ENCODE measurements at places on chromosomes 7 and 10.

DNA sequence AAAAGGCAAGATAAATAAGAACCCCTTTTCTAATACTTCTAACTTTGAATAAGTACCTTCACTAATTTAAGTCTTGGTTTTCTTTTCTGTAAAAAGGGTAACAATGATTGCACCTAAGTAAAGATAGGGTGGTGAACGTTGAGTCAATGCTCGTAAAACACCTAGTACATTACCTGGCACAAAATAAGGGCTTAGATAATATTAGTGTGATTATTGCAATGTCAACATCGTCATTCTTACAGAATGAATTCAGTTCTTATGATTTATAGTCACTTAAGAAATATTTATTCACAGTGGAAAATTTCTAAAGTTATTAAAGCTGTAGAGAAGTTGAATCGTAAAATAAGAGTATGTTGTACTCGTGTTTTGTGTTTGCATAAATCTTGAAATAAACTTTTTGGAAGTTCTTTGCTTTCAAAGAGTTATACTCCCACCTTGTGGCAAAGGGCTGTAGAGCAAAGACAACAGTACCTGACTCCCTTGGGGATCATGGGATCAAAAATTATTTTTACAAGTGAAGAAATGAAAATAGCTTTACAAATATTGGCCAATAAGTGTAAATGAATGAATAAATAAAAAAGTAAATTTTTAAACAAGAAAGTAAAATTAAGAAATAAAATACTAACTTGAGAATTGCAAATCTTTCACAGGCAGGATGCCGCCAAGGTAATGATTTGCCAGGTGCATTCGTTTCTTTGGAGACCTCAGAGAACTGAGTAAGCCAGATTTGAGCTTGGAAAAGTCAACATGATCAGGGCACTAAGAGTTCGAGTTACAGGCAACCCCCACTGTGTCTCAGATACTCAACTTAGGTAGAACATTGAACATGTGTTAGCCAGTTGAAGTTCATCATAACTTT lies 285.8 kb upstream of the CACNA2D1 start:
- peak; percentile 56 for DNase-seq

- DNase-seq, result peak; percentile 13
These were observed 6.2 kb downstream of the PIK3AP1 start for GRCh38 chr10:96714031-96714590.

GRCh38 chr7:21969822-21970221 lies 24.1 kb upstream of the CDCA7L start:
- DNase-seq, result no peak

DNA sequence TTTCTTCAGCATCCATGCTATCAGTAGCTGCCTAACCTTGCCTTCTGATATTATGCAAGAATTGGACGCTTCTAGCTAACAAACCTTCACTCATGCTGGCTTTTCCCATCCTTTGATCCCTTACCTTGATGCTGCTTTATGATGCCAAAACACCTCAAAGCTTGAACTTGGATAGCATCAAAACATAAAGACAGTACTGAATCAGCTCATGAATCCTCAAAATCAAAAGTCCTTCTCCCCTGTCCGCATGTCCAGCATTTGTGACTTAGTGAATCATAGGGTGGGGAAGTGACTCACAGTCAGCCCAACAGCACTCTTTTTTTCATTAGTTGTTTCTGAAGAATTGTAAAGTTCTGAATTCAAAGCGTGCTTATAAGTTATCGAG lies 89.5 kb upstream of the PIK3CG start:
- peak; percentile 72 for DNase-seq

GRCh38 chr10:108249940-108250339 lies 1085.4 kb upstream of the SORCS1 start:
- DNase-seq, result no peak

GRCh38 chr10:119031496-119032059 lies 2.1 kb downstream of the NANOS1 start:
- DNase-seq, result no peak

GRCh38 chr10:116247691-116248090 lies 25.3 kb downstream of the GFRA1 start:
- DNase-seq, result peak; percentile 17

DNA sequence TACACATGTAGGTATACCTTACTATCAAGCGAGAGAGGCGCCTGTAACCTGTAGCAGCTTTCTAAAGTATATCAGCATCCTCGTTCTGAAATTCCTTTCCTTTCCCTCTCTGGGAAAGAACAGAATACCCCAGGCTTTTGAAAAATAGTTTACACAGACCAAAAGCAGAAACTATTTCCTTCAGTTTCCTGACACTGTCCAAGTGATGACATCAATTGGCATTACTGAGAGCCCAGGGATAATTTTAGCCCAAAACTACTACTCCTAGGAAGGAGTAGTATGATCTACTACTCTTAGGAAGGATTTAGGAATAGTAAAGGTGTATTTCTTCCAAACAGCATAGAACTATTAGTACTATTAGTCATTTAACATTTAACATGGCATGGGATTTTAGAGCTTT lies 6.0 kb downstream of the GNG11 start:
- no peak for DNase-seq

GRCh38 chr7:142454862-142455261 lies 197.0 kb upstream of the PRSS58 start:
- DNase-seq, result no peak

DNA sequence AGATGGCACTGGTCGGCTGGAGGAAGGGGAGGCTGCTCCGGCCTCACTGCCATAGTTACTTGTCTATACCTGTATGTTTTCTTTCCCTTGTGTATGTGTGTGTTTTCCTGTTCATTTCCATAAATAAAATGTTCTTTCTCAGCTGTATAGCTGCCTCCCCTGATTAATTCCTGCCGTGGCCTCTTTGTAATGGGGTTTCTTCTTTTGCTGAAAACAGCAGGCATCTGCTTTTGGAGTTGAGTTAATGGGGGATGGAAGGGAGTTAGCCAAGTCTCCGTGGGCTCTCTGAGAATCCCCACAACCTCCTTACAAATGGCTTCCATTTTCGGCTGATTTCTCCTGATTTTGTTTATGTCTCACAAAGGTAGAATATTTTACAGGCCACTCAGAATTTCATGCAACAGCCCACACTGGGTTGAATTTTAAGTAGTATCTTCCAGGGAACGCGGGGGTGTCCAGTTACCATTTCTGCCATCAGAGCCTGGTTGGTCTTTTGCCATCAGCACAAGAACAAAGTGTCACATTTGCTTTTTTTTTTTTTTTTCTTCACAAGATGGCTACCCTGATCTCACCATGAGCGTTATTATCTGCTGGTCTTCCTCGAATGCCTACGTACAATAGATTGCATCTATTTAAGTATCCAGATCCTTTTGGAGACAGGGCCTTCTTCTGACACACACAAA lies 88.1 kb upstream of the NRP1 start:
- DNase-seq, result no peak

DNA sequence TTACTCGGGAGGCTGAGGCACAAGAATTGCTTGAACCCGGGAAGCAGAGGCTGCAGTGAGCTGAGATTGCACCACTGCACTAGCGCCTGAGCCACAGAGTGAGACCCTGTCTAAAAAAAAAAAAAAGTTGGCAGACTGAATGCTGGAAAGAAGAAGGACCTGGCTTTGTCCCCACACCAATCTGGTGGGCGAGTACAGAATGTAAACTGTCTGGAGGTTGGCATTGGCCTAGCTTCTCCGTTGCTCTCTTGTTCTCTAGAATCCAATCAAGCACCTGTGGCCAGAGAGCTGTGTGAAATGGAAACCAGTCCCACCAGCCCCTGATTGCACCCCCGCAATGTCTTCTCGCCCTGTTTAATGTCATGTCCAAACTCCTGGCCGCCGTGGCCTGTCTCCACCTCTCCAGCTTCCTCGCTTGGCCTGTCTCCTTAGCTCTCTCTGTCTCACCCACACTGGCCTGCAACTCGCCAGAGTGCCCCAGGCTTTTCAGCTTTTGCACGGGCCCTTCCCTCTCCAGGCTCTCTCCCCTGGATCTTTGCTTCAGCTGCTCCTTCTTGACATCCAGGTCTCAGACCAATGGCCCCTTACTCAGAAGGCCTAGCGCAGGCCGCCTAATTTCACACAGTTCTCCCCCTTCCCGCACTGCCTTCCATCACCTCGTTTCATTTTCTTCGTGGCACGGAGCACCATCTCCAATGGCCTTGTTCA lies 670 bp upstream of the AGK start:
- DNase-seq, result peak; percentile 3
